Esophagus muscularis mucosa (tissue), 4 donors: ENCODE measurements at places on chromosomes 1 and 21.

- H3K4me3 ChIP-seq = no peak overlapping the region
- H3K27me3 ChIP-seq = no peaks in the 10 kb centered on the region
- H3K27ac ChIP-seq = no peak overlapping the region
- no peaks in the 10 kb centered on the region for H3K4me1 ChIP-seq
- no peak for DNase-seq
- peaks cover 16% of the 10 kb centered on the region for H3K36me3 ChIP-seq
These were observed 7.9 kb downstream of the SLC45A1 start for GRCh38 chr1:8325771-8326170.

- no peak overlapping the region for H3K4me3 ChIP-seq
- no peak for DNase-seq
- no peaks in the 10 kb centered on the region for H3K36me3 ChIP-seq
- H3K27ac ChIP-seq = no peak overlapping the region
- H3K4me1 ChIP-seq = no peaks in the 10 kb centered on the region
These were observed 103.0 kb downstream of the SMYD3 start for GRCh38 chr1:246404078-246404477.

- H3K4me1 ChIP-seq = peaks cover 41% of the 10 kb centered on the region
- peak overlapping the region; percentile 48 for H3K27ac ChIP-seq
- H3K4me3 ChIP-seq = no peak overlapping the region
- no peaks in the 10 kb centered on the region for H3K36me3 ChIP-seq
These were observed 18.4 kb upstream of the TNFRSF1B start for GRCh38 chr1:12148160-12148957.

DNA sequence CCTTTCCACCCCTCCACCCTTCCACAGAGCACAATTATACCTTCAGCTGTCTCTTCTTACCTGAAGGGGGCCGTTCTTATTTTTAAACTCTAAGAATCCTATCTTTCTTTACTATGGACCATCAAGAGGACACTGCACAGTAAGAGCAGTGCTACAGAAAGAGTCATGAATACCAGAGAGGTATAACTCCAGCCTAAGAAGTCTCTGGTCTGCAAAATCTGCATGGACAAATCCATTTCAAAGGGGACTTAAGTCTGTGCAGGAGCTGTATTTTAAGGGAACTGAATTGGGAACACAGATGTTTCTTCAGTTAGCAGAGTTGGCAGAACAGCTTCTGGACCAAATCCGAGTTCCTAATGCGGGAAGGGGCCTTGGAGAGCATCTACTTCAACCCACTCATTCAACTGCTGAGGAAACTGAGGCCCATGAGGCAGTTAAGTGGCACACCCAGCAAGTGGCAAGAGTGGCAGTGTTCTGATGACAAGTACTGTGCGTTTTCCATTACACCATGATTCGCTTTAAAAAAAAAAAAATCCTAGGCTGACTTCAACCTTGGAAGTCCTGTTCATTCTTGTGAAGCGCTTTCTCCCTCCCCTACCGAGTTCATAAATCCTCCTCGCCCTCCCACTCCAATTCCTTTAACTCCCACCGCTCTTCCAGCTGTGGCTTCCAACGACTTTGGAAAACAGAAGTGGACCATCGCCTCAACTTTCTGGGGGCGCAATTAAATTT is 1.8 kb downstream of the PLPP3 start:
- H3K4me3 ChIP-seq = peak overlapping the region; percentile 87
- H3K4me1 ChIP-seq = peaks cover 60% of the 10 kb centered on the region
- no peaks in the 10 kb centered on the region for H3K36me3 ChIP-seq
- H3K27me3 ChIP-seq = no peaks in the 10 kb centered on the region

DNA sequence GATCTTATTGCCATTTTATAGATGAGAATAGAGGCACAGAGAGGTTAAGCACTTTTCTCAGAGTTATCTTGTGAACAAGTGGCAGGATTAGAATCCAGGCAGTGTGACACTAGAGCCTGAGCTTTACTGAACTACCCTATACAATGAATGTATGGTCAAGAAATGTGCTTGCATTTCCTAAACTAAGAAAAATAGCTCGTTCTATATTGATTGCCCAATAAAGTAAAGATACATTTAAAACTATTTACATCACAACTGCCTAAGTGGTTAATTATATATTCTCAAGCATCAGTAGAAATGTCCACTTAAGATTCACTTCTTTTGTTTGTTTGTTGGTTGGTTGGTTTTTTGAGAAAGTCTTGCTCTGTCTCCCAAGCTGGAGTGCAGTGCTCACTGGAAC is 91.6 kb downstream of the ZFYVE9 start:
- H3K4me3 ChIP-seq = no peak overlapping the region
- H3K27me3 ChIP-seq = no peaks in the 10 kb centered on the region
- H3K36me3 ChIP-seq = peaks cover 9% of the 10 kb centered on the region
- no peaks in the 10 kb centered on the region for H3K4me1 ChIP-seq
- no peak for DNase-seq
- H3K27ac ChIP-seq = no peak overlapping the region

DNA sequence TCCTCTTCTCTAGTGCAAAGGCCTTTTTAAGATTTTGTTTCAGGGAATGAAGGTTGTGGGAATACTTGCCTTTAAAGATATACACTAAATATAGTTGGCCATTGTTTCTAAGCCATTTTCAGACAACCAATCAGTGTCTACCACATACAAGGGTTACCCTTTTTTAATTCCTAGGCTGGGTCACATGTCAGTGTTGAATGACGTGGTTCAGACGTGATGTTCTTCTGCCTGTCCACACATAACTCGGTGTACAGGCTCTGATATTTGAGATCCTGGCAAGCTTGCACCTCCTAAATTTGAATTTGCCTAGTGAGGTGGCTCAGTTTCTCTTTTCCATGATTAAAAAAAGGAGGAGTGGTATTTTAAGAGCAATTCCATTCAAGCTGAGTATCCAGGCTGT is 38.8 kb downstream of the DTL start:
- H3K4me1 ChIP-seq = no peaks in the 10 kb centered on the region
- no peak overlapping the region for H3K27ac ChIP-seq
- H3K27me3 ChIP-seq = no peaks in the 10 kb centered on the region
- H3K4me3 ChIP-seq = no peak overlapping the region

GRCh38 chr1:32031578-32032274 is 18.1 kb downstream of the KHDRBS1 start:
- H3K4me1 ChIP-seq = peaks cover 18% of the 10 kb centered on the region
- no peak for DNase-seq
- peak overlapping the region; percentile 82 for H3K27ac ChIP-seq
- H3K4me3 ChIP-seq = peak overlapping the region; percentile 26

- H3K27ac ChIP-seq = peak overlapping the region; percentile 75
- peaks cover 38% of the 10 kb centered on the region for H3K36me3 ChIP-seq
- no peaks in the 10 kb centered on the region for H3K27me3 ChIP-seq
- H3K4me1 ChIP-seq = peaks cover 27% of the 10 kb centered on the region
- H3K4me3 ChIP-seq = peak overlapping the region; percentile 81
These were observed 623 bp downstream of the RPL22 start for GRCh38 chr1:6198646-6199297.

DNA sequence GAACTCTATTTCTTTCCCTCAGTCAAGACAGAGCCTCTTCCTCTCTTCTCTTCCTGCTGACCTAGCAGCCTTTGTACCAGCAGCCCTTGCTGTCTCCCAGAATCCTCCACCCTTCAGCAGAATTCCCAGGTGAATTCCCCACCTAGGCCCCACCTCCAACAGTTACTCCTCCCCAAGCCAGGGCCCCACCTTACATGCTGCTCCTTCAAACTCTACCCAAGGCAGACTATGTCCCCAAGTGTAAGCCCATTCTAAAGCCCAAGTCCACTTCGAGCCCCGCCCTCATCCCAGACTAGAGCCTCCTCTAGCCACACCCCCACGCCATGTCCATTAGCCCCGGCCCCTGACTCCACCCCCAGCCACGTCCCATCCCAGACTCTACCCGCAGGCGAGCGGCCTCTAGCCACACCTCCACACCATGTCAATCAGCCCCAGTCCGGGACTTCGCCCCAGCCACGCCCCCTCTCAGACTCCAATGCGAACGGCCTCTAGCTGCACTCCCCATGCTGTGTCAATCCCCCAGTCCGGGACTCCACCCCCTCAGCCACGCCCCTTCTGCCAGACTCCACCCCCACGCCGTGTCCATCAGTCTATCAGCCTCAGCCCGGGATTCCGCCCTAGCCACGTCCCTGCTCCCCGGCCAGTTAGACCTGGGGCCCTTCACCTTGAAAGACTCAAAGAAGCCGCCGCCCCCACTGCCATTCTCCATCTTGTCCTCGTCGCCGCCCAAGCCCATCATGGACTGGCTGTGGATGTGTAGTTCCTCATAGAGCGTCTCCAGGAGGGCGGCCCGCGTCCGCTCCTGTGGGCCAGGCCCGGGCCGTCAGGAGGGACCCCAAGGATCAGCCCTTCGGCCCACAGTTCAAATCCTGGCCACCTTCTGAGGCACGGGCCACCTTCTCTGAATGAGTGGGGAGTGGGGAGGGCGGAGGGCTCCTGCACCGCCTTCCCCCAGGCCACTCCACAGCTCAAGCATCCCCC is 61.3 kb downstream of the RAP1GAP start:
- H3K27ac ChIP-seq = no peak overlapping the region
- H3K4me3 ChIP-seq = no peak overlapping the region
- H3K4me1 ChIP-seq = peaks cover 5% of the 10 kb centered on the region
- H3K36me3 ChIP-seq = no peaks in the 10 kb centered on the region
- no peak for DNase-seq

DNA sequence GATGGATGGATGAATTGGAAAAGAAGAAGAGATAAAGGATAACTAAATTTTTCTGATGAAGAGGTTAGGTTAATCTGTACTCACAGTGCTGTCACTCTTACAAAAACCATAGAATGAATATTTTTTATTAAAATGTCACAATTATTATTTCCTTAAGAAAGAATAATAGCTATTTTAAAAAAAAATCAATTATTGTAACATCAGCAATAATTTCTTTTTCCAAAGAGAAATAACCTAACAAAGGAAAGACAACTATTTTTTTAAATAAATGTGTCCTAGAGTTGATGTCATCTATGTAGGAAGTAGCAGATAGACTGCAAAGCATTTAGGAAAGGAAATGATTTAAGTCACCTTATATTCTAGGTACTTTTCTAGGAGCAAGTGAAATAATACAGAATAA is 33.6 kb upstream of the PLPPR4 start:
- H3K36me3 ChIP-seq = no peaks in the 10 kb centered on the region
- H3K27ac ChIP-seq = no peak overlapping the region
- H3K4me1 ChIP-seq = no peaks in the 10 kb centered on the region
- DNase-seq = no peak
- no peak overlapping the region for H3K4me3 ChIP-seq

- no peak for DNase-seq
- H3K27ac ChIP-seq = no peak overlapping the region
- no peaks in the 10 kb centered on the region for H3K36me3 ChIP-seq
- H3K27me3 ChIP-seq = no peaks in the 10 kb centered on the region
- H3K4me1 ChIP-seq = peaks cover 7% of the 10 kb centered on the region
- no peak overlapping the region for H3K4me3 ChIP-seq
These were observed 383.3 kb upstream of the PKN2 start for GRCh38 chr1:88300752-88301263.

GRCh38 chr1:186202271-186202764 is 172.7 kb downstream of the TPR start:
- DNase-seq = no peak
- H3K4me1 ChIP-seq = no peaks in the 10 kb centered on the region
- no peak overlapping the region for H3K4me3 ChIP-seq
- H3K36me3 ChIP-seq = no peaks in the 10 kb centered on the region
- H3K27me3 ChIP-seq = no peaks in the 10 kb centered on the region

DNA sequence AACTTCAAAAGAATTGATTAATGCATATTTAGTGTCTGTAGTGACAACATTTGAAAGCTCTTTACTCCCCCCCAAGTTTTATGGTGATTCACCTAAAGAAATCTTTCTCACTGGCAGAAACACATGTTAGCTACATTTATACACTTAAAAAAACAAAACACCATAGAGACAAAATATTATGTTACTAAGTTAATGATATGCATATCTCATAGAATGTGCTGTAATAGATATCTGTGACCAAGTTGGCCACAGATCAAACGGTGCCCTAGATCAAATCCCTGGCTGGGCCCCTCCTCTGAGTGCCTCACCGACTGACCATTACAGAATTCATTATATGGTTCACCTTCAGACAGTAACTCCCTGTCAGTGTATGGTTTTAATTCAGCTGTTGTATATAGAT is 322.1 kb upstream of the LYPLAL1 start:
- no peak overlapping the region for H3K4me3 ChIP-seq
- H3K4me1 ChIP-seq = no peaks in the 10 kb centered on the region
- no peak overlapping the region for H3K27ac ChIP-seq
- DNase-seq = no peak
- H3K27me3 ChIP-seq = no peaks in the 10 kb centered on the region

DNA sequence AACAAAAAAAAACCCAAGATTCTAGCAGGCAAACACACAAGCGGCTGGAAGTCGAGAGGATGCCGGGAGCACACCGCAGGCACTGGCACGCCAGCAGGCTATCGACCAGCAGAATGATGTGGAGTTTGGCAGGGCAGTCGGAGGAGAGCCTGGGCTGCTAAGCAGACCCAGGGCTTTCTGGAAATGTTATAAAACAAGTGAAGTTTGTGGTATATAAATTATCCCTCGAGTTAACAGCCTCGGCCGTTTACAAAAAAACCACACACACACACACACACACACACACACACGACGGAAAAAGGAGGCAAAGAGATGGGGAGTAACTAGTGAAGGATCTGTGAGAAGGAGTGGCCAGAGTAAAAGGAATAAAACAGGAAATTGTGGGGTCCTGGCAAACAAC is 87.2 kb upstream of the IVNS1ABP start:
- H3K27ac ChIP-seq = no peak overlapping the region
- peak overlapping the region; percentile 35 for H3K4me3 ChIP-seq
- H3K4me1 ChIP-seq = no peaks in the 10 kb centered on the region
- DNase-seq = no peak

- peaks cover 6% of the 10 kb centered on the region for H3K36me3 ChIP-seq
- H3K27me3 ChIP-seq = no peaks in the 10 kb centered on the region
These were observed 45.5 kb downstream of the ATP5PF start for GRCh38 chr21:25689226-25689625.

GRCh38 chr1:230350208-230350921 is 75.8 kb downstream of the PGBD5 start:
- no peaks in the 10 kb centered on the region for H3K27me3 ChIP-seq
- peaks cover 18% of the 10 kb centered on the region for H3K4me1 ChIP-seq

GRCh38 chr1:166889776-166890175 is 13.7 kb upstream of the TADA1 start:
- no peak overlapping the region for H3K4me3 ChIP-seq
- H3K27me3 ChIP-seq = no peaks in the 10 kb centered on the region
- no peak overlapping the region for H3K27ac ChIP-seq
- no peak for DNase-seq
- H3K4me1 ChIP-seq = no peaks in the 10 kb centered on the region
- no peaks in the 10 kb centered on the region for H3K36me3 ChIP-seq
